Stimulated activated CD4-positive, alpha-beta T cell treated with anti-CD3 and anti-CD28 coated beads, Interleukin-4, amount 100 ng/mL, for 48 hours (primary cell): ENCODE measurements at places on chromosomes 5 and 9.

DNA sequence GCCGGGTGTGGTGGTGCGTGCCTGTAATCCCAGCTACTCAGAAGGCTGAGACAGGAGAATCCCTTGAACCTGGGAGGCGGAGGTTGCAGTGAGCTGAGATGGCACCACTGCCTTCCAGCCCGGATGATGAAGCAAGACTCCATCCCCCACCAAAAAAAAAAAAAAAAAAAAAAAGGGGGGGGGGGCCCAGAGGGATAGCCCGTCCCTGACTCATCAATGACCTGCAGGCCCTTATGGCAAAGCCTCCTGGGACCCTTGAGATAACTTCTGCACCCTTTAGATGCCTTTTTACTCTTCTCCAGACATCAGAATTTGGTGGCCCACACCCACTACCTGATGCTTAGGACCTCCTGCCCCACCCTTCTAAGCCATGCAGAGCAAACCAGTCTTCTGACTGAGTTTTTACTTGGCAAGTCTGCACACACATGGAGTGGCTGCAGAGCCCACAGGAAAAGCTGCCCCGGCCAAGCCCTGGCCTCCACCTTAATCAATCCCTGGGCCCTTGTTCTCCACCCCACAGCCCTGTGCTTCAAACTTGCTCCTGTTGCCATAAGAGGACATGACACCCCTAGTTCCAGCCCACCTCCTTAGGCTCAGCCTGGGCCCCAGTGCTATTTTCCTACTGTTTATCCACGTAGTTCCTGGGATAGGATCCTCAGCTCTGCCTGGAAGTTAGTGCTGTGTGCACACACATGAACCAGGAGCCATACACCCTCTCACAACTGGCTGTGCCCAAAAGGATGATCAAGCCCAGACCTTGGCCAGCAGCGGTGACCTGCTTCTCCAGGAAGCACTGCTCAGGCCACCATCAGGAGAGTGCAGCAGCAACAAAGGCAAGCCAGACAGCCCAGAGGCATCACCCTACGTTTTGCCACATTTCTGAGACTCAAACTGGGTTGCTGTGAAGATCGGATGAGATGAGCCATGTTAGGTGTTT lies 5.1 kb downstream of the MGAT1 start:
- no peak for DNase-seq

DNA sequence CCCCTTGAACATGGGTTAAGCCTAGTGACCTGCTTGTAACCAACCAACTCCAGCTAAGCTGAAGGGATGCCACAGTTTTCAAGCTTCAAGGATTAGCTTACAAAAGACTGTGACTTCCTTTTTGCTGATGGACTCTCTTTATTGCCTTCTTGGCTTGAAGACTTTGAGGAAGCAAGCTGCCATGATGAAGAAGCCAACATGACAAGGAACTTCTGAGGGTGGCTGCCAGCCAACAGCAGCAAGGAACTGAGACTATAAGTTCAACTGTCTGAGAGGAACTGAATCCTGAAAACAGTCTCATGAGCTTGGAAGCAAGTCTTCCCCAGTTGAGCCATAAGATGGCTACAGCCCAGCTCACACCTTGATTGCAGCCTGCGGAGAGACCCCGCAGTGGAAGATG lies 116.1 kb upstream of the TAF11L2 start:
- no peak for DNase-seq

DNA sequence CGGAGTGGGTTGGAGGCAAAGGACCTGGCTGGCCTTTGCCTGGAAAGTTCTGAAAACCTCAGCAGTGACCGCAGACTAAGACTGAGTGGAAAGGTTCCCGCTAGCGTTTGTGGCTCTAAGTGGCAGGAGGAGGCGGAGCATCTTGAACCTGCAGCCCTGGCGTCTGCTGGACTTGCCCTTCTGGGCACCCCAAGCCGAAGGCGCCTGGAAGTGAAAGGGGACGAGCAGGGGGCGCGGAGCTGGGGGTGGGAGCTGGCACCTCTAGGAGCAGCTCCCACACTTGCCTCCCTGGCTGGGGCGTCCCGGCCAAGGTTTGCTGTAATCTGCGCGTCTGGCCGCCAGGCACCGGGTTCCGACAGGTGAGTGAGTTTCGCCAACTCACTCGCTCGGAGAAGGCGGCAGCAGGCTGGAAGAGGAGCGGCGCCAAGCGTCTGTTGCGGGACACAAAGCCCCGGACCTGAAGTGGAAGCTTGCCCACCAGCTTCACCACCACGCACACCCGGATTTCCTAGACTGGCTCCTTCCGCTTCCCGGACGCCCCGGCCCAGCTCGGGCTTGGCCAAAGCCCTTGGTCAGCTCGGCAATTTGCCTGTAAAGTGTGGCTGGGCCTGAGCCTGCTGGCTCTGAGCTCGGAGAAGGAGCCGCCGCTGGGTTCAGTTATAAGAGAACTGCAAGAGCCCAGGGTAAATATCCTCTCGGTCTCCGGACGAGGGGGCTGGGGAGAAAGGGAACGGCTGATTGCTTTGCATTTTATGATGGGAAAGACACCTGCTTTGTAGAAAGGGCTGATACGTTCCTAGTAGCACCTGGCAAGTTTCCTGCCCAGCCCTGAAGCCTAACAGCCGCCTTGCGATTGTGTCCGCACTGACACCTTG lies at the start of gene GNA14:
TSS of gene GNA14 (minus strand) at position 89 of the 875 bp plus-strand sequence. CDS start 529 bp downstream, outside the sequence.
- DNase-seq = no peak

GRCh38 chr5:132411304-132412013 lies 41.9 kb downstream of the SLC22A5 start:
- DNase-seq = no peak

DNA sequence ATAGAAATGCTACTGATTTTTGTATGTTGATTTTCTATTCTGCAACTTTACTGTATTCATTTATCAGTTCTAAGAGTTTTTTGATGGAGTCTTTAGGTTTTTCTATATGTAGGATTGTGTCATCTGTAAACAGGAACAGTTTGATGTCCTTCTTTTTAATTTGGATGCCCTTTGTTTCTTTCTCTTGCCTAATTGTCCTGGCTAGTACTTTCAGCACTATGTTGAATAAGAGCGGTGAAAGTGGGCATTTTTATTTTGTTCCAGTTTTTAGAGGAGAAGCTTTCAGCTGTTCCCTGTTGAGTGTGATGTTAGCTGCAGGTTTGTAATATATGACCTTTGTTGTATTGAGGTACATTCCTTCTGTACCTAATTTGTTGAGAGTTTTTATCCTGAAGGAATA lies 13.3 kb downstream of the HSD17B4 start:
- no peak for DNase-seq

GRCh38 chr9:112955550-112955949 lies 56.4 kb downstream of the ZNF883 start:
- DNase-seq = no peak

DNA sequence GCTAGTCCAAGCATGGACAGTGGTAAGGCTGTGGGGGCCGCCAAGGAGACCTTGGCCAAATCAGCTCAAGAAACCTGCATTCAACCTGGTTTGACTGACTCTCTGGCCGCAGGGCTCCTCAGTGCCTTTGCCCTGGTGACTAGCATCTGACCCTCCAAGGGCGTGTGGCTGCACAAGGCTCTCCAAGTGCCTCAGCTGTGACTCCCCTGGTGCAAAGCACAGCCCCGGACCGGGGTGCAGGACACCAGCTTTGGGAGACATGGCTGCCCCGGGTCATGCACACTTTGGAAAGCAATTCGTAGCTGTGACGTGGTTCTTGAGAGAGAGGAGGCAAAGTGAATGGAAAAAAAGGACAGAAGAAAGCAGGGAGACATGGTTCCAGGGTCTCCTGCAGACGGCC lies 245.2 kb upstream of the IRX2 start:
- no peak for DNase-seq

DNA sequence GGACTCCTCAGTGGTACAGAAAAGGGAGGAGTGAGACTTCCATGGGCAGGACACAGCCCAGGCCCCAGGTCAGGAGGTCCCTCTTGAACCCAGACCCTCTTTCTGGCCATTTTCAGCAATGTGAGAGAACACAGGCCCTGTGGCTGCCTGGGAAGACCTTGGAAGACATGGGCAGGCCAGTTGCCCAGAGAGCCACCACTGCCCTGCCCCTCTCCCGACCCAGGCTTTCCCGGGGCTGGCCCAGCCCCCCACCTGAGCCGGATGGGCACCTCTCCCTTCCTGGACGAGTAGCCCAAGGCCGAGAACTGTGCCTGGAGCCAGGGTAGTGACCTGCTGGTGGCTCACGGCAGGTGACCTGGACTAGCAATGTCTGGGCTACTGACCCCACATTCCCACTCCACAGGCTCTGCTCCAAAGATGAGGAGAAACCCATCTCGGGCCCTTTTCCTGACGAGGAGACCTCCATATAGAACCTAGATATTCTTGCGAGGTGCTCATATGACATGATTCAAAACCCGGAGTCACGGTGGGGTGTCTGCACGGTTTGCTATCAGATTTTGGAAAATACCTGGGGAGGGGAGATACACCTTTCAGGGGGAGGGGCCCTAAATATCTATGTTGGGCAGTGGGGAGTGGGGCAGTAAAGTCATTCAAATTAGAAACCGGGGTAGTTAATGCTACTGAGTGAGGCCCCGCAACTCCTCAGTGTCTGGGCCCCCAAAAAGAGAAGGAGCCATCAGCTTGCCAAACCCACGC lies 59.4 kb downstream of the ZNF354C start:
- DNase-seq = no peak

GRCh38 chr5:27048510-27048909 lies 10.1 kb upstream of the CDH9 start:
- no peak for DNase-seq

- no peak for DNase-seq
Observed at GRCh38 chr5:163861670-163862069, 356.3 kb downstream of the MAT2B start.

DNA sequence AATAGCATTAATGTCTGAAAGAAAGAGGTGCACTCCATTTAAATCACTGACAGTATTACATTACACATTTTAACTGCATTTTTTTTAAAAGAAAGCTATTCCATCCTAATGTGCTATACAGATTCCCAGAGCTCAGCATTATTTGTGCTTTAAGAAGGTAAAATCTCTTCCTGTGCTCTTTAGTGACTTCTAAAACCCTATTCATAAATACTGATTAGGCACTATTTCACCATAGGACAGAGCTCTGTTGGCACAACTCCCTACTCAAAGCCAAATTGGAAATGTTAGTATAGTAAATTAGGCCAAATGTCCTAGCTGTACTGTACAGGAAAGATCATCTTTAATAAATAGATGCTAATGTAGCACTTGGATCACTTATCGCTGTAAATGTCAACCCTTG lies 262.5 kb downstream of the TUSC1 start:
- DNase-seq = no peak

- no peak for DNase-seq
Observed at GRCh38 chr9:104977580-104977979, 49.6 kb upstream of the ABCA1 start.

- DNase-seq = no peak
Observed at GRCh38 chr5:1476181-1476966, 31.1 kb upstream of the SLC6A3 start.

DNA sequence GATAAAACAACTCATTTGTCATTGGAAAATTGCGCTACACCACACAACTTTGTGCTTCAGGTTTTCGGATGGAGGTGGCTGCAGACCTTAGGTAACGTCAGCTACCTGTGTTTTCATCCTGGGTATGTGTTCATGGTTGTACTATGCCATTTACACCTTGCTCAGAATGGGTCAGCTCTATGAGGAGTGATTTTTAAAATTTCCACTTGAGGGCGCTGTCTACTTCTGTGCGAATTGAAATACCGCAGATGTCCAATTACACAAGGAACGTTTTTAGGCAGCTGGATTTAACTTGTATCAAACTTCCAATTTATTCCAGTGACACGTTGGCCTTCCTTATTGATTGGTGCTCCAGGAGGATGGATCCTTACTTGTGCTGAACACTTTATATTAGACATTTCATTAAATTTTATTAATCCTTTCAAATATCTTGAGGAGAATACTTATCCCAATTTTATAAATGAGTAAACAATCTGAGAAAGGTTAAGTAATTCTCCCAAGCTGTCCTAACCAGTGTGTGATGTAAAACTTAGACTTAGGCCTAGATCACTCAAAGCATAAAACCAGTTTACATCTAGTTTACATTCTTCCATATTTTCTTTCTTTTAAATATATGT lies 23.4 kb downstream of the DMRTA1 start:
- no peak for DNase-seq

DNA sequence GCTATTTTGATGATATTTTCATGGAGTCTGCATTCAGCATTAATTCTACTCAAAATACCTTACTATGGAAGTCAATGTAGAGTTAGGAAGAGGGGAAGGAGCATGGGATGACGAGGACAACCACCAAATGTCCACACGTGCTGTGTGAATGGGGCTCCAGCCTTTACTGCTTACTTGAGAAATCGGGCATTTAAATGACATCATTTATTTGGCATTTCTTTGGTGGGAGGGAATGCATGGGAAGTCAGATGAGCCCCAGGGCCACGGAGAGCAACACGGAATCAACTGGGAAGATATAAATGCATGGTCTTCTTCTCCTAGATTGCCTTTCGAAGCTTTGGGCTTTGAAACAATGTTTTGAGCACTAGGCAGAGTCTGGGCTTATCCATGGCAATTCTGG lies 458.5 kb upstream of the KLF4 start:
- DNase-seq = no peak

DNA sequence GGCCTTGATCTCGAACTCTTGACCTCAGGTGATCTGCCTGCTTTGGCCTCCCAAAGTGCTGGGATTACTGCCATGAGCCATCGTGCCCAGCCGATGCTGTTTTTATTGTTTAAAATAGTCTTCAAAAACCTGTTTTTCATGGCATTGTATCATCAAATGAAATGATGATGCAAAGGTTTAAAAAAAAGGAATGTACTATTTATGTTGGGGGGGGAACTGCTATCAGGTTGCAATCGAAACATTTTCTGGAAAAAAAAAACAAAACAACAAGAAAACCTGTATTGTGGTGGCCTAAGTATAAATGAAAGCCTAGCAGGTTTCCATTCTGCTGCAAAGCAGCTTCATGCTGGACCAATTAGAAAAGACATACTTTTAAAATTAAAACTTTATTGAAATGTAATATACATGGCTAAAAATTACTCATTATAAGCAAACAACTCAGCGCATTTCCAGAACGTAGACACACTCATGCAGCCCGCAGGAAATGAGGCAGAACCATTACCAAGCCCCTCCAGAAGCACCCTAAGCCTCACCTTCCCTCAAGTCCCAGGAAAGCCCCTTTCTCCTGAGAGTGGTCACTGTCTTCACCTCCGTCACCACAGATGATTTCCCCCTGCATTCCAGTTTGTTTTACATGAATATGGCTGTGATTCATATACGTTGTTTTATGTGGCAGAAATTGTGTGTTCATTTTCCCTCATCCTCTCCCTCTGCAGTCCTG lies 19.0 kb downstream of the GPR107 start:
- DNase-seq = no peak

GRCh38 chr5:67331296-67331925 lies 134.8 kb upstream of the CD180 start:
- DNase-seq = no peak
